Esophagus (tissue), 2 donors: ENCODE measurements at places on chromosomes 6 and 20. TPM values are rescaled to one million over a fixed set of nuclear protein-coding genes. Genes with fewer than 3 reads are reported as not detected.

Gene TP53INP2
- 39.5 TPM for polyA plus RNA-seq

Gene EPPIN
- polyA plus RNA-seq = not detected

Gene ECT2L
- polyA plus RNA-seq = 0.04 TPM

Gene FOXQ1
- polyA plus RNA-seq = 7.8 TPM

Gene SIRPB1
- polyA plus RNA-seq = 0.33 TPM
